ENCODE measurements at places on chromosomes 6 and 20.
A peak's percentile ranks its signal among the peaks of the same experiment; 100 is the strongest.

GRCh38 chr6:133502441-133503335 is 261.5 kb downstream of the EYA4 start:
- no peaks in the 10 kb centered on the region for H3K4me1 ChIP-seq
- H3K36me3 ChIP-seq: no peaks in the 10 kb centered on the region
- no peaks in the 10 kb centered on the region for H3K27me3 ChIP-seq
- DNase-seq: no peak
- no peak overlapping the region for H3K27ac ChIP-seq

- H3K27me3 ChIP-seq: peaks cover 65% of the 10 kb centered on the region
- no peak overlapping the region for H3K4me3 ChIP-seq
- no peak for DNase-seq
- H3K36me3 ChIP-seq: no peaks in the 10 kb centered on the region
Measured at GRCh38 chr6:101399616-101400162, 6.2 kb downstream of the GRIK2 start.

- H3K27ac ChIP-seq: no peak overlapping the region
- no peaks in the 10 kb centered on the region for H3K36me3 ChIP-seq
- no peaks in the 10 kb centered on the region for H3K4me1 ChIP-seq
- H3K27me3 ChIP-seq: no peaks in the 10 kb centered on the region
- DNase-seq: no peak
Measured at GRCh38 chr6:149334682-149335160, 17.2 kb downstream of the TAB2 start.

DNA sequence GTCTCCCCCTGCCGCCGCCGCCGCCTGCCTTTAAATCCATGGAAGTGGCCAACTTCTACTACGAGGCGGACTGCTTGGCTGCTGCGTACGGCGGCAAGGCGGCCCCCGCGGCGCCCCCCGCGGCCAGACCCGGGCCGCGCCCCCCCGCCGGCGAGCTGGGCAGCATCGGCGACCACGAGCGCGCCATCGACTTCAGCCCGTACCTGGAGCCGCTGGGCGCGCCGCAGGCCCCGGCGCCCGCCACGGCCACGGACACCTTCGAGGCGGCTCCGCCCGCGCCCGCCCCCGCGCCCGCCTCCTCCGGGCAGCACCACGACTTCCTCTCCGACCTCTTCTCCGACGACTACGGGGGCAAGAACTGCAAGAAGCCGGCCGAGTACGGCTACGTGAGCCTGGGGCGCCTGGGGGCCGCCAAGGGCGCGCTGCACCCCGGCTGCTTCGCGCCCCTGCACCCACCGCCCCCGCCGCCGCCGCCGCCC is 474 bp downstream of the CEBPB start:
- peaks cover 53% of the 10 kb centered on the region for H3K4me1 ChIP-seq
- no peak for DNase-seq
- H3K27ac ChIP-seq: peak overlapping the region; percentile 94
- H3K4me3 ChIP-seq: peak overlapping the region; percentile 80

DNA sequence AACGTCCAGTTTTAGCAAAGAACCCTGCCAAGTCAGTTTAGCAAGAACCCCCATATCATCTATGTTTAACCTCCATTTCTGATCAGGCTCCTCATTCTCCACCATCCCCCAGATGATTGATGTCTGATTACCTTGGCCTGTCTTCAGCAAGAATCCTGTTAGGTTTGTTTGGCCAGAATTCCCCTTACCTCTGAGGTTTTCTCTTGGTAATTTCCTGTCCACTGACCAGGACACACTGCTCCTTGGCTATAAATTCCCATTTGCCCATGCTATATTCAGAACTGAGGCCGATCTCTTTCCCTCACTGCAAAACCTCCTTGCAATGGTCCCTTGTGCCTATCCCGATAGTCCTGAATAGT is 27.0 kb downstream of the ZNF311 start:
- no peaks in the 10 kb centered on the region for H3K36me3 ChIP-seq
- H3K4me1 ChIP-seq: peaks cover 10% of the 10 kb centered on the region
- peaks cover 12% of the 10 kb centered on the region for H3K27me3 ChIP-seq
- H3K4me3 ChIP-seq: no peak overlapping the region
- no peak for DNase-seq

DNA sequence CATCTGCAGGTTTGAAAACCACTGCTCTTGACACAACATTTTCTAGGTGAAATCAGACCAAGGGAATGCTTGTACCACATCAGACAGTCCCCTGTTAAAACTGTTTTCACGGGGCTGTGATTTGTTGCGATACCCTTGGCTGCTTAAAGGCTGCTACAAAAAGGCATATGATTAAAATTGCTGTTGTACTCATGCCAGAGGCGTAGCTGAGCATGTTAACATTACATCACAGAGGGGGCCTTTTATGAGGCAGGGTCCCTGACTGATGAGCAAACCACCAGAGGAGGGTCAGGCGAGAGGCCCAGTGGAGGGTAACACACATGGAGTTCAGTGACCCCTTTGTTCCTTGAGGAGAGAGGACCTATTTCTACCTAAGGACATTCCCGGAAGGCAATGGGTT is 70.4 kb upstream of the CDYL start:
- no peak for DNase-seq
- H3K4me3 ChIP-seq: no peak overlapping the region
- H3K27ac ChIP-seq: no peak overlapping the region
- no peaks in the 10 kb centered on the region for H3K36me3 ChIP-seq
- H3K4me1 ChIP-seq: no peaks in the 10 kb centered on the region

Measured in large intestine (tissue), 12 donors.